ENCODE measurements at places on chromosomes 16 and 17.

DNA sequence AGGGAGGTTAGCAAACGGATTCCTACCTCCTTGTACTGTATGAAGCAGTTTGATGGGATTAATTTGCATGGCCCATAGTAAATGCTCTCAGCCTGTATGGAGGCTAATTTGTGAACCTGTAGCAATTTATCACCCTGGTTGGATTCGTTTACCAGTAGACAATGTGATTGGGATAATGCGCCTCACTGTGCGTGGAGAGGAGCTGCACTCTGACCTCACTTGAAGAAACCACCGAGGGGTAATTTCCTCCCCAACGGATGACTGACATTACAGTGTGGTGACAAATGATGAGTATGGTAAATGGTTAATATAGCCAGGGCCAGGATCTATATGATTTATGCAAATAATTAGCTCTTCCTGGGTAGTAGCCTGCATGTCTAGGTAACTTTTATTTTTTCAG, 479.1 kb upstream of the RBFOX1 start:
- H3K36me3 ChIP-seq = no peaks in the 10 kb centered on the region
- no peaks in the 10 kb centered on the region for H3K27me3 ChIP-seq
- DNase-seq = no peak
- H3K4me1 ChIP-seq = no peaks in the 10 kb centered on the region
- H3K27ac ChIP-seq = no peak overlapping the region

- H3K27me3 ChIP-seq = no peaks in the 10 kb centered on the region
- no peaks in the 10 kb centered on the region for H3K36me3 ChIP-seq
- no peak overlapping the region for H3K4me3 ChIP-seq
- no peaks in the 10 kb centered on the region for H3K4me1 ChIP-seq
Measured at GRCh38 chr16:4358831-4359561, 7.9 kb upstream of the PAM16 start.

GRCh38 chr16:87210894-87211293, 106.3 kb downstream of the C16orf95 start:
- H3K4me3 ChIP-seq = no peak overlapping the region
- no peaks in the 10 kb centered on the region for H3K4me1 ChIP-seq
- H3K27me3 ChIP-seq = no peaks in the 10 kb centered on the region
- H3K27ac ChIP-seq = no peak overlapping the region

- no peaks in the 10 kb centered on the region for H3K27me3 ChIP-seq
- H3K4me3 ChIP-seq = no peak overlapping the region
- H3K27ac ChIP-seq = no peak overlapping the region
- peaks cover 13% of the 10 kb centered on the region for H3K4me1 ChIP-seq
- DNase-seq = no peak
Measured at GRCh38 chr17:35735036-35735805, 3.8 kb downstream of the RASL10B start.

DNA sequence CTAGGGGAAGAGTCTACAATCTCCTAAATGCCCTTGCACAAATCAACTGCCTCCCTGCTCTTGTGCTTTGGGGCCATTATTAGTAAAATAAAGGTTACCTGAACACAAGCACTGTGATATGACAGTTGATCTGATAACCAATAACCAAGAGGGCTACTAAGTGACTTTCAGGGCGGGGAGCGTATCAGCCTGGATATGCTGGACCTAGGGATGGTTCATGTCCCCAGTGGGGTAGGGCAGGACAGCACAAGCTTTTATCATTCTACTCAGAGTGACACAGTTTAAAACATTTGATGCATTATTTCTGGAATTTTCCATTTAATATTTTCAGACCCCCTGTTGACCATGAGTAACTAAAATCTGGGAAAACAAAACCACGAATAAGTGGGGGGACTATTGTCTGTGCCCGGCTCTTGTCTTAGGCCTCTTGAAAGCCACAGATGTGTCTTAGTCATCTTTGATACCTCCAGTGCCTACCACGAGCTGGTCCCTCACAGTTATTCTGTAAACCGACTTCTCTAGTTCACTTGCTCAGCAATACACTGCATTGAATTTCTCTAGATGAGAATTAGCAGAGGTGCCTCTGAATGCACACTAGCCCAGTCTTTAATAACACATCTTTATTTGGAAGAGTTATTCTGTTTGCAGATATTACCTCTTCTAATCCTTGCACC, 94.6 kb upstream of the DHX40 start:
- no peak overlapping the region for H3K4me3 ChIP-seq
- H3K27me3 ChIP-seq = no peaks in the 10 kb centered on the region
- no peak overlapping the region for H3K27ac ChIP-seq
- no peaks in the 10 kb centered on the region for H3K36me3 ChIP-seq
- peaks cover 6% of the 10 kb centered on the region for H3K4me1 ChIP-seq

- H3K27ac ChIP-seq = no peak overlapping the region
- DNase-seq = no peak
- no peaks in the 10 kb centered on the region for H3K27me3 ChIP-seq
- peaks cover 46% of the 10 kb centered on the region for H3K36me3 ChIP-seq
Measured at GRCh38 chr16:67760956-67761230, 41.8 kb upstream of the GFOD2 start.

- H3K4me3 ChIP-seq = no peak overlapping the region
- H3K4me1 ChIP-seq = peaks cover 12% of the 10 kb centered on the region
- peaks cover 2% of the 10 kb centered on the region for H3K27me3 ChIP-seq
- no peak overlapping the region for H3K27ac ChIP-seq
- DNase-seq = no peak
- no peaks in the 10 kb centered on the region for H3K36me3 ChIP-seq
Measured at GRCh38 chr17:79098282-79098867, 23.8 kb downstream of the ENGASE start.

GRCh38 chr17:46984341-46984740, 5.3 kb upstream of the RPRML start:
- H3K4me3 ChIP-seq = no peak overlapping the region
- H3K27ac ChIP-seq = no peak overlapping the region
- H3K27me3 ChIP-seq = no peaks in the 10 kb centered on the region
- H3K4me1 ChIP-seq = no peaks in the 10 kb centered on the region
- no peaks in the 10 kb centered on the region for H3K36me3 ChIP-seq

GRCh38 chr17:2124391-2124790, 69.5 kb downstream of the HIC1 start:
- DNase-seq = no peak
- H3K27me3 ChIP-seq = no peaks in the 10 kb centered on the region
- no peak overlapping the region for H3K4me3 ChIP-seq
- no peaks in the 10 kb centered on the region for H3K36me3 ChIP-seq
- peaks cover 5% of the 10 kb centered on the region for H3K4me1 ChIP-seq
- H3K27ac ChIP-seq = no peak overlapping the region

GRCh38 chr17:37791447-37792399, 46.9 kb upstream of the HNF1B start:
- H3K27ac ChIP-seq = no peak overlapping the region
- H3K36me3 ChIP-seq = no peaks in the 10 kb centered on the region
- no peak overlapping the region for H3K4me3 ChIP-seq
- no peak for DNase-seq

GRCh38 chr16:17828012-17828411, 357.3 kb upstream of the XYLT1 start:
- no peaks in the 10 kb centered on the region for H3K36me3 ChIP-seq
- DNase-seq = no peak
- no peaks in the 10 kb centered on the region for H3K4me1 ChIP-seq
- H3K27ac ChIP-seq = no peak overlapping the region
- H3K27me3 ChIP-seq = no peaks in the 10 kb centered on the region

DNA sequence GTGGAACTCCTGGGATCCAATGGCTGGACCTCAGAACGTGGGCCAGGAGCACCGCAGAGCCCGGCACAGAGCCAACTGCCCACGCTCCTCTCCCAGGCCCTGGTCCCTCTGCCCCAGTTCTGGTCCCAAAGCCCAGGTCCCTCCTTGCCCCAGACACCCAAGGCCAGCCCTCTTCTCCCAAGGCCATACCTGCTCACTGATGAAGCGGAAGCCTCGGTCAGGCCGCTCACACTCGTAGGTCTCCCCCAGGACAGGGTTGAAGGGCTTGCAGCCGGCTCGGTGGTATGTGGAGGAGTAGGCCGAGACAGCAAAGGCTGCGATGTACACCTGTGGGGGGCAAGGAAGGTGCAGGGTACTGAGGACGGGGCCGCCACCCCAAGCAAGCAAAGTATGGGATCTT, 8.5 kb downstream of the OSBPL7 start:
- H3K27me3 ChIP-seq = no peaks in the 10 kb centered on the region
- no peak for DNase-seq
- peaks cover 30% of the 10 kb centered on the region for H3K36me3 ChIP-seq
- H3K4me3 ChIP-seq = no peak overlapping the region
- no peaks in the 10 kb centered on the region for H3K4me1 ChIP-seq

DNA sequence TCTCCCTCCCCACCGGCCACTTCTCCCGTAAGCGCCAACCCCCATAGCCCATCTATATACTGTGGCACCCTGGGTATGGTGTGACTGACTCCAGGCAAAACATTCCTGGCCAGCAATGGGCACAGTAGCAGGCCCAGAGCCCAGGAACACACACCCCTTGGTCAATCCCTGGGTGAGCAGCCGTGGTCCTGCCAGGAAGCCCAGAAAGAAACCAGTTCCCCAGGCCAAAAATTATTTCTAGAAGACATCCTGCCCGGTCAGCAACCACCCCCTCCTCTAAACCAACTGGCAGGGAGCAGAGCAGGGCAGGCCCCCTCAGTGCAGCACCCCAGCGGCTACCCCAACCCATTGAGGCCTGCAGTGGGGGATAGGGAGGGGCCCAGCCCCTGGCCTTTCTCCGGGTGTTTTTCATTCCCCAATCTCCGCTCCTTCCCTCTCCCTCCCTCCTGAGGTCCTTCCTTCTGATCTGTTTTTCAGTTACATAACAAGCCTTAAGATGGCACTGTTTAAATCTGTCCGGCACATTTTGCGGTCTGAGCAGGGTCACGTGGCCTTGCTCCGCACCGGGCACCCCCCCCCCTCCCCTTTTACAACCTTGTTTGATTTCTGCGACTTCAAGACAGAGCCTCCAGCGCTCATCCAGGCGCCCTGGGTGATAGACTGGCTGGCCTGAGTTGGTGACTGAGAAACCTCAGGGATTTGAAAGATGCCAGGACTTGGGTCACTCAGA, 2.0 kb downstream of the NPTX1 start:
- H3K4me1 ChIP-seq = peaks cover 15% of the 10 kb centered on the region
- H3K36me3 ChIP-seq = no peaks in the 10 kb centered on the region
- peaks cover 98% of the 10 kb centered on the region for H3K27me3 ChIP-seq
- no peak for DNase-seq
- no peak overlapping the region for H3K27ac ChIP-seq
- H3K4me3 ChIP-seq = peak overlapping the region; percentile 30

- no peaks in the 10 kb centered on the region for H3K4me1 ChIP-seq
- no peaks in the 10 kb centered on the region for H3K27me3 ChIP-seq
- no peak for DNase-seq
- no peak overlapping the region for H3K4me3 ChIP-seq
Measured at GRCh38 chr17:13735861-13736260, 134.1 kb upstream of the HS3ST3A1 start.

DNA sequence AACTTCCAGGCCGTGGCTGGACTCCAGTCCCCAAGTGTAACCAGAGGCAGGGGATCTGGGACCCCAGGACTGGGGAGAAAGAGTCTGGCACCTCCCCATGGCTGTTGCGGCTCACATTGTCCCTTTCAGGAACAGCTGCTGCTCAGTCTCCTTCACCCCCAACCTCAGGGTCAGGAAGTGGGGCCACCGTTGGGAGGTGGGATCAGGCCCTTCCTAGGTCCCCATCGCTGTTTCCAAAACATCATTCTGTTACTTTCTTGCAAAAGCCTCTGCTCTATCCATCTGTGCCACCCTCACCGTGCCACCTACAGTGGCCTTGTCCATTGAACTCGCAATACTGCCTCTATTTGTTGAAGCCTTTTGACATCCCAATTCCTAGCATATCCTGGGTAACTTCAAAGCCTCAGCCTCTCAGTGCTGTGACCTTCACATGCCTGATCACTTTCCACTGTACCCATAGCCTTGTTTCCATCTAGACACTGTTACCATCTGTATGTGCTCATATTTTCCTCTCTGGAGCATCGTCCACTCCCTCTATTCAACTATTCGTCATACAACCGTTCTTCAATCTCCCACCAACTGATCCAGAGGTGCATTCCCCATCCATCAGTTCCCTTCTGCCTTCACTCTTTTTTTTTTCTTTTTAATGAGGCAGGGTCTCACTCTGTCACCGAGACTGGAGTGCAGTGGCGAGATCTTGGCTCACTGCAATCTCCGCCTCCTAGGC, 15.0 kb upstream of the SRCIN1 start:
- no peak for DNase-seq
- H3K4me1 ChIP-seq = no peaks in the 10 kb centered on the region
- H3K36me3 ChIP-seq = no peaks in the 10 kb centered on the region
- no peak overlapping the region for H3K4me3 ChIP-seq

GRCh38 chr17:28384281-28385036, 13.0 kb downstream of the SARM1 start:
- H3K36me3 ChIP-seq = peaks cover 8% of the 10 kb centered on the region
- H3K27me3 ChIP-seq = peaks cover 41% of the 10 kb centered on the region
- peak overlapping the region; percentile 63 for H3K4me3 ChIP-seq
- no peak for DNase-seq

- no peaks in the 10 kb centered on the region for H3K27me3 ChIP-seq
- no peak overlapping the region for H3K4me3 ChIP-seq
- H3K27ac ChIP-seq = no peak overlapping the region
- DNase-seq = no peak
- no peaks in the 10 kb centered on the region for H3K4me1 ChIP-seq
Measured at GRCh38 chr16:15785386-15786059, 71.3 kb downstream of the MYH11 start.

DNA sequence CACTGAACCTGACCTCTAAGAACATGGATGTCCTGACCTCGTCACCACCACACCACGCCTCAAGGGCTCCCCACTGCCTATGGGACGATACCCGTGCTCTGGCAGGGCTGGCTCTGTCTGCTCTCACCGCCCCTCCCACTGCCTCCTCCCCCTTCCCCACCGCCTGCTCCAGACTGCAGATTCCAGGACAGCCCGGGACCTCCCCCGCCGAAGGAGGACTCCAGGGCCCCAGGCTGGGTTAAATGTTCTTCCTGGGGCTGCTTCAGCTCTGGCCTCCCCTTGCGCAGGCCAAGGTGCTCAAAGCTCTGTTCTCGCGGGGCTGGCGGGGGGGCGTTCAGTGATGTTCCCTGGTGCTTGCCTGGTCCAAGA, 3.1 kb downstream of the NPW start:
- no peak overlapping the region for H3K27ac ChIP-seq
- H3K4me1 ChIP-seq = peaks cover 11% of the 10 kb centered on the region
- H3K36me3 ChIP-seq = no peaks in the 10 kb centered on the region
- H3K4me3 ChIP-seq = peak overlapping the region; percentile 65

DNA sequence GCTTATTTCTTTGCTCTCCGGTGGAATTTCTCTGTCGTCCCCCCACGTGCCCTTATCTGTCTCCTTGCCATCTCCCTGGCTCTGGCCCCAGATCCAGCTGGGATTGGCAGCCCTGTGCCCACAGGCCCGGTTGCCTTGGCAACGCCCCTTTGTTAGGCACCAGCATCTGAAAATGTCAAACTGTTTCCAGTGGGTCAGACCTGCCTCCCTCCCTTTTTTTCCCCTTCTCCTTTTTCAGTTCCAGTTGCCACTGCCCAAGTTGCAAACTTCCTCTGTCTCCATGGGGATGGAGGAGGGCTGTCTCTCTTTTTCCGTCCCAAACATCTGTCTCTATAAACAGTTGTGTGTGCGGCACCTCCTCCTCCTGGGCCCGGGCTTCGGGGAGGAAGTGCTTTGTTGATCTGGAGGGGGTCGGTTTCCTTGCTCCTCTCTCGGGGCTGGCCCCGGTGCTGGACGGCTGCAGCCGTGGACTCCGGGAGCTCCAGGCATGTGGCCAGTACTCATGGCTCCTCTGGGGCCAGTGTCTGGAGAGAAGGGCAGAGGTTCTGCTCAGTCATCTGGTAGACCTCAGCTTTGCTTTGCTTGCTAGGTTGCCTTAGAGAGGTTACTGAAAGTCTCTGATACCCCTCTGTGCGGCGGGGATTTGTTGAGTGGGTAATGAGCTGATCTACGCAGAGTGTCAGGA, 35.3 kb downstream of the SOCS3 start:
- H3K27me3 ChIP-seq = no peaks in the 10 kb centered on the region
- H3K27ac ChIP-seq = no peak overlapping the region
- peaks cover 35% of the 10 kb centered on the region for H3K4me1 ChIP-seq
- H3K4me3 ChIP-seq = no peak overlapping the region
- DNase-seq = no peak

All from neuronal stem cell (in vitro differentiated cells).